D341Med (cell line): ENCODE measurements at places on chromosomes 3 and 15.

DNA sequence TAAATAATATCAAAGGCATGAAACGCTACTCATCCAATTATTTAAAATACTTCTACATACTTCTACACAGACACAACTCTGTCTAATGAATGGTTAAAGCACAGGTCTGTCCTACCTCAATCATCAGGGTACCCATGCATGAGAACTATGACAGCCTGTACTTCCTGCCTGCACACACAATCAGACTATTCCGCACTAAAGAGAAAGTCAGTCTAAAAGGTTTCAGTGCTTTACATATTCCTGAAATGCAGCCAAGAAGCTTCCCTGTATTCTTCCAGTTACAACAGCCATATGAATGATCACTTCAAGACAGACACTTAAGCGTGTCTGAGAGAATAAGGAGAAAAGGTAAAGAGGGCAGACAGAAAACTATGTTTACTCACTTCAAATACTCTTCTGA is 58.8 kb downstream of the TUBGCP4 start:
- DNase-seq: no peak

- DNase-seq: no peak
These were observed 189.8 kb upstream of the TBC1D5 start for GRCh38 chr3:17932136-17932771.

GRCh38 chr15:36080759-36081158 is 498.7 kb upstream of the CDIN1 start:
- DNase-seq: no peak

GRCh38 chr3:53376679-53377078 is 29.3 kb upstream of the DCP1A start:
- no peak for DNase-seq

GRCh38 chr3:39234651-39235050 is 42.3 kb upstream of the XIRP1 start:
- DNase-seq: no peak

DNA sequence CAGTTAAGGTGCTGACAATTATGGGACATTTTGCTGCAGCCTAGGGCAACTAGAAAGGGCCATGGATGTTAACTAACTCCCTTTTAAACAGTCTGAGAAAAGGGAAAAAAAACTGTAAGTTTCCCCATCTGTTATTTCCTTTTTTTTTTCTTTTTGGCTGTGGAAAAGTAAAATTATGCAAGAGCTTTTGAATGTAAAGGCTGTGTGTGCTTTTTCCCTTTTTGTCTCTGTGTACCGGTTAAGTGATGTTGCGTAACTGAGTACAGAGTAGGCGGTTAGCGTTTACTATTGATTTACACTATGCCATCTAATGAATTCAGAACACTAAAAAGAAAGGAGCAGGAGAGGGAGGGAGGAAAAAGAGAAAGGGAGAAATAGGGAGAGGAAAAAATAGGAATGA is 403.6 kb downstream of the TIGIT start:
- no peak for DNase-seq

DNA sequence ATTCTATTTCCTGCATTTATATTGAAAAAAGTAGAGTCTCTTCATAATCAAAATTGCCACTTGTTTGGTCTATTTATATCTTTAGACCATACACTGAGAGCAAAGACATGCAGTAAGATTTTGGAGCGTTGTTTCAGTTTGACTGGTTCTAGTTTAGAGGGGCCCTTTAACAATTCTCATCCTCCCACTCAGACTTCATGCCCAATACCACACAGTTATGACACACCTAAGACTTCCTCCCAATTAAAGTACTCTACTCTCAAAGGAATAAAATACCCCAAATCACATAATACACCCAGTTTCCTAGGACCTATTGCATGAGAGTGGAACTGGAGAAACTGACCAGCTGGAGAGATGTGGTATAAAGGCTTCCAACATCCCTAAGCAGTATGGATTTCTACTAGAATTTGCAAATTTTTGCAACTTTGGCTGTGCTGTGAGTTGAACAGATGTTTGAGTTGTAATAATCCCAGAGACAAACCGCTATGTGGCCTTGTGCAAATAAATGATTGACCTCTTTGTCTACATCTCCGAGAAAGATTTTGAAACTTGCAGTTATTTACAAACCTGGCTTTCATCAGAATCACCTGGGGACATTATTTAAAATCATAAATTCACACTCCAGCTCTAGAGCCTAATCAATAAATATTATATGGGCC is 170.0 kb upstream of the ROBO2 start:
- DNase-seq: no peak

GRCh38 chr3:73576999-73577461 is 47.7 kb downstream of the PDZRN3 start:
- no peak for DNase-seq

DNA sequence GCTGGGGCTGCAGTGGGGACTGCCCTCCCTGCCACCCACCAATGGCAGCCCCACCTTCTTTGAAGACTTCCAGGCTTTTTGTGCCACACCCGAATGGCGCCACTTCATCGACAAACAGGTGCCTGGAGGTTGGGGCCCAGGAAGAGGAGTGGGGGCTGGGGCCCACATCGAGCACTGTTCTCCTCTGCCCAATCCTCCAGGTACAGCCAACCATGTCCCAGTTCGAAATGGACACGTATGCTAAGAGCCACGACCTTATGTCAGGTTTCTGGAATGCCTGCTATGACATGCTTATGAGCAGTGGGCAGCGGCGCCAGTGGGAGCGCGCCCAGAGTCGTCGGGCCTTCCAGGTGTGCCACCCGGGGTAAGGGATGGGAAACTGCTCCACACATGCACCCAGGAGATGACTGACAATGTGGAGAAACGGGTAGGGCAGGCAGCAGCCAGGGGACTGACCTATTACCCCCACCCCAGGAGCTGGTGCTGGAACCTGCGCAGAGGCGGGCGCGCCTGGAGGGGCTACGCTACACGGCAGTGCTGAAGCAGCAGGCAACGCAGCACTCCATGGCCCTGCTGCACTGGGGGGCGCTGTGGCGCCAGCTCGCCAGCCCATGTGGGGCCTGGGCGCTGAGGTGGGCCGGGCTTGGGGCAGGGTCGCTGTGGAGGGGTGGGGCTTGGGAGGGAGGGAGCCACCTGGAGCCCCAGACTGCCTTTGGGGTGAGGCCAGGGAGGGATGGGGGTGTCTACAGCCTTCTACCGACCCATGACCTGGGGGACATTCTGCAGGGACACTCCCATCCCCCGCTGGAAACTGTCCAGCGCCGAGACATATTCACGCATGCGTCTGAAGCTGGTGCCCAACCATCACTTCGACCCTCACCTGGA is 22.9 kb downstream of the NBEAL2 start:
- no peak for DNase-seq

GRCh38 chr3:152443212-152444023 is 174.7 kb downstream of the MBNL1 start:
- no peak for DNase-seq

GRCh38 chr3:125374501-125374995 is 577 bp downstream of the ZNF148 start:
- no peak for DNase-seq

DNA sequence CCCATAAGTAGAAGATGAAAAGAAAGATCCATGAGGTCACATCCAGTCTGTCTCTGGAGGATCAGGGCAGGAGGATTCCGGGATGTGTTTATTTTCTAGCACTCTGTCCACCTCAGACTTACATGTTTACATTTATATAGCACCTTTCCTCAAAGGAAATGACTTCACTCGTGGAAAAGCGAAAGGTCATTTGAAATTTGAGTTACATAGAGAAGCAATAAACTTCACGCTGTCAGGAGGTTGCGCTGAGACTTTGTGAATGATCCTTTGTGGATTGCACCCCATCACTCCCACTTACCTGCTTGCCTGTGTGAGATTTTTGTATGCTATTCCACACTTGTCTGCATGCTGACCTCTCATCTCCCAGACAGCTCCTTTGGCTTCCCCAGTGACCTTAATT is 540.5 kb downstream of the AGBL1 start:
- no peak for DNase-seq

GRCh38 chr3:107392549-107393165 is 15.4 kb downstream of the CCDC54 start:
- DNase-seq: no peak

DNA sequence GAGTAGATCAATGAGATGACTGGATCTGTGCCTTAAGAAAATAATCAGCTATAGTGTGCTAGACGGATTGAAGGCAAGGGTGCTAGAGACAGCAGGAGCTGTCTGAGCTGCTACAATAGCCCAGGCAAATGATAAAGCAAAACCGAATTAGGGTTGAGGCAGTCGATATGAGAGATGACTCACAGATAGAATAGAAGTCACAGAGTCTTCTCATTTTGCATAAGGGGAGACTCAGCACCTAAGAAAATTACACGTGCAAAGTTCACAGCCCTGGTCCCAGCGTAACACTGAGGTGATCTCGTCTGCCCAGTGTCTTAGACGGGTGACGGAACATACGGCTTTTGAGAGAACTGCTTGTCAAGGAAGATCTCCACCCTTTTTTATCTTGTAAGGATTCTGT is 11.6 kb downstream of the LPP start:
- DNase-seq: no peak

- DNase-seq: no peak
These were observed 727.2 kb downstream of the SI start for GRCh38 chr3:164351131-164351530.

GRCh38 chr15:85112997-85113396 is 131.3 kb downstream of the PDE8A start:
- DNase-seq: no peak

GRCh38 chr3:107421170-107421792 is 44.0 kb downstream of the CCDC54 start:
- DNase-seq: peak; percentile 50

DNA sequence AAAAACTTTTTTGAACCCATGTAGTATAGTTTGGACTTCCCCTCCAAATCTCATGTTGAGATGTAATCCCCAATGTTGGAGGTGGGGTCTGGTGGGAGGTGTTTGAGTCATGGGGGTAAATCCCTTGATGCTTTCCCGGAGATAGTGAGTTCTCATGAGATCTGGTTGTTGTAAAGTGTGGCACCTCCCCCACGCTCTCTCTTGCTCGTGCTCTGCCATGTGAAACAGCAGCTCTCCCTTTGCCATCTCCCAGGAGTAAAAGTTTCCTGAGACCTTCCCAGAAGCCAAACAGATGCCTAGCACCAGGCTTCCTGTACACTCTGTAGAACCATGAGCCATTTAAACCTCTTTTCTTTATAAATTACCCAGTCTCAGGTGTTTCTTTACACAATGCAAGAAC is 16.0 kb upstream of the RNU6-1 start:
- no peak for DNase-seq
